Occipital lobe (tissue), 3 donors: ENCODE measurements at places on chromosomes 5 and 9.

DNA sequence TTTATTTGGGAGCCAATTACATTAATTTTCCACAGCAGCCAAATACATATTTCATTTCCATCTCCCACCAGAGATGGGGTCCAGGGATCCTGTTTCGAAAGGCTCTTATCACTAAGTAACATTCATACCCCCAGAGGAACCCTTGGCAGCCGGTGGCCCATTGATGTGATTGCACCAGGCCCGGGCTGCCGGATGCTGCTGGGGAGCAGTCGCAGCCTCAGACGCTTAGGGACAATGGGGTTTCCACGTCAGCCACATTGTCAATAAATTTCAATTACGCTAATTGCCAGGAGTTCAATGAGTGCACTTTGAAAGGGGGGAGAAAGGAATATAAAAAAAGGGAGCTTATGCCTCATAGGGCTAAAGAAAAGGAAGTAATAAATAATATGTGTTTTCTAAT is 478.8 kb upstream of the ADAMTS16 start:
- DNase-seq, result no peak

- no peak for DNase-seq
Observed at GRCh38 chr5:39561421-39561820, 136.6 kb upstream of the DAB2 start.

DNA sequence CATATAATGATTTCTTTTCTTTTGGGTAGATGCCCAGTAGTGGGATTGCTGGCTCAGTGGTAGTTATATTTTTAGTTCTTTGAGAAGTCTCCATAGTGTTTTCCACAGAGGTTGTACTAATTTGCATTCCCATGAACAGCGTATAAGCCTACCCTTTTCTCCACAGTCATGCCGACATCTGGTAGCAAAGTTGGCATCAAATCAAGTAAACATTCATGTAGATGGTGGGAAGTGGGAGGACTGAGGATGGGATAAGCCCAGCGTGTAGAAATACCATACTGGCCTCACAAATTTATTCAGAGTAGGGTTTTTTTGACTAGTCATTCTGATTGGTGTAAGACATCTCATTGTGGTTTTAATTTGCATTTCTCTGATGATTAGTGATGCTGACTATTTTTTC is 115.4 kb downstream of the EGFLAM start:
- DNase-seq, result no peak

GRCh38 chr5:81303563-81303962 is 2.2 kb downstream of the ZCCHC9 start:
- no peak for DNase-seq

DNA sequence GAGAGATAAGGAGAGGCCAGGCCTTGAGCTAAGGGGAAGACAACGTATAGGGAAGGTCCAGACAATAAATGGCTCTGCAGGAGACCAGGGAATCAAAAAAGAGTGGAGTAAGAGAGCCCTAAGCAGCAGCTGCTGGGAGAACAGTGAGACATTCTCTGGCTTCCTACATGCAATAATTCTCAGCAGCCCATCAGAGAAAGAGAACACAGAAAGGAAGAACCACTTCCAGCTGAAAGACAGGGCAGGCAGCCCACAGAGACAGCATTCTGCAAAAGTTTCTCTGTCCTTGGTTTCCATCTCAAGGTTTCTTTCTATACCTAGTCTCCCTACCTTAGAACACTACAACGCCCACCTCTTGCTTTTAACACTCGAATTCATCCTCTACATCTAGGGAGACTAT is 189.9 kb downstream of the DEPDC1B start:
- DNase-seq, result no peak

DNA sequence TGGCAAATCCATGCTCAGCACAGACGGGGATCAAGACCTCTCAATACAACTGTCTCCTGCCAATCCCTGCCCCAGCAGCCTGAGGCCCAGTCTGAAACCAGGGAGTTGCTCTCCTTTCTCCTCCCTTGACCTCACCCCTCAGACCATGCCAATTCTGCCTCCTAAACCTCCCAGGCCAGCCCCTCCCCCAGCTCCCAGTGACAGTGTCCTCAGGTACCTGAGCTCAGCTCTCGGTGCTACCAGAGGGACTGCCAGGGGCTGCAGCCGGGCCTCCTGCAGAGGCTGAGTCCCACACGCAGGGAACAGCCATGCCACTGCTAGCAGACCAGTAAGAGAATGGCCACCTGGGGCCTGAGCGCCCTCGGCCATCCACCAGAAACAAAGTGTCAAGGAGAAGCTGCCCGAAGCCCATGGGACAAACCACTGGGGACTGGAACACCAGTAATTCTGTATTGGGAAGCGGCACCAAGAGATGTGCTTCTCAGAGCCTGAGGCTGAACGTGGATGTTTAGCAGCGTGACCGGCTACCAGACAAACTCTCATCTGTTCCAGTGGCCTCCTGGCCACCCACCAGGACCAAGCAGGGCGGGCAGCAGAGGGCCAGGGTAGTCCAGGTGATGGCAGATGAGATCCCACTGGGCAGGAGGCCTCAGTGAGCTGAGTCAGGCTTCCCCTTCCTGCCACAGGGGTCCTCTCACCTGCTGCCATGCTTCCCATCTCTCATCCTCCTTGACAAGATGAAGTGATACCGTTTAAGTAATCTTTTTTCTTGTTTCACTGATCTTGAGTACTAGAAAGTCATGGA is 557 bp upstream of the IL3 start:
- DNase-seq, result no peak

DNA sequence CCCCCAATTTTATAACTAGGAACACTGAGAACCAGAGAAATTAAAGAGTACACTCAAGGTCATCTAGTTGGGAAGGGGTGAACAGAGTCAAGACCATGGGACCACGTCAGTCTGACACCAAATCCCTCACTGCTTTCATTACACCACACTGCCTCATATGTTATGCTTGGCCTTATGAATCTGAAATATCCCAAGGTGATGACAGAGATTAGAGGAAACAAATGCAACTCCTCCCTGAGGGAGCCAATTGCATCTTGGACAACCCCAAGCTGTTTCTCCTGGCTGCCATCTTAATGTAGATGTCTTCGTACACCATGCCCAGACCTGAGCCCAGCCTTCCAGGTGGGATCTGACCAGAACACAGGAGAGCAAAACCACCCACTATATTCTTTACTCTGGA is 60.6 kb upstream of the ABCA1 start:
- DNase-seq, result no peak

GRCh38 chr9:4321554-4321953 is 21.7 kb upstream of the GLIS3 start:
- DNase-seq, result no peak

DNA sequence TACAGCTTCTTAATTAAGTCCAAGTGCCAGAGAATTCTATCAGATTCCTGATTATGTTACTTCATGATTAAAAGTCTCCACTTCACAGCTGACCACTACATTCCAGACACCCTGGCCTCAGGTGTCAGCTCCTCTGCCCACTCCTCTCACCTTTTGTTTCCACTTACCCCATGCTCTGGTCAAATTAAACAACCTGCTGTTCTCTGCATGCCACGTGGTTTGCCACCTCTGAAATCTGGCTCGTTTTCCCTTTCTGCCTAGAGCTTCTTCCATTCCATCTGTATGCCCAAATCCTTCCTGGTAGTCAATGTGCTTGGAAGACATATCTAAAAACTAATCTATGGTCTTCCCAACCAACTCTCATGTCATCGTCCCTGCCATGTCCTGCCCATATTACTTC is 158.6 kb downstream of the ICE1 start:
- DNase-seq, result no peak

- DNase-seq, result no peak
Observed at GRCh38 chr9:132753593-132753880, 83.3 kb downstream of the GTF3C4 start.

DNA sequence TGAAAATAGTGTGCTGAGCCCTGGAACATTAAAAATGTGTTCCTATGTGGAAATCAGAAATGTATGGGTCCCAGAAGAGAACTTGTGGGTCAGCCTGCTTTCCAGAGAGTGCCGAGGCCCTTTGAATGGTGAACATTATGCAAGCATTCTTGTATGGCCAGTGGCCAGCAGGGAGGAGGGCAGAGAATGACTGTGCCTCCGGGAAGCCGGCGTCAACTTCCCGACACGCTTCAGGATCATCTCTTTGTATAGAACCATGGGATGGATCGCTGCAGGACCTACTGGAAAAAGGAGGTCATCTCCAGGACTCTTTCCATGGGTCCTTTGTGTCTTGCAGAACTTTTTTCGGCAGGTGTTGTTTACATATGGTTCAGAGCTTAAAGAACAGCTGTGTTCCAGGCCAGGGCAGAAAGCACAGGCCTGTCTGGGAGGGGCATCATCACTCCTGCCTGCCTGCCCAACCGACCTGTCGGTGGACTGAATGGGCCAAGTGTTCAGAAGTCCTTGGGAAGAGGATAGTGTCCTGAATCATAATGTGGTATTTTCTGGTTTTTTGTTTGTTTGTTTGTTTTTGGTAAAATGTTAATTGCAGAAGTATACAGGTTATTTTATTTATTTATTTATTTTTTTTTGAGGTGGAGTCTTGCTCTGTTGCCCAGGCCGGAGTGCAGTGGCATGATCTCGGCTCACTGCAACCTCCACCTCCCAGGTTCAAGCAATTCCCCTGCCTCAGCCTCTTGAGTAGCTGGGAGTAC is 9.0 kb downstream of the PRRC2B start:
- DNase-seq, result peak; percentile 82

GRCh38 chr5:77851176-77852067 is 75.3 kb upstream of the TBCA start:
- no peak for DNase-seq
